ENCODE measurements at places on chromosomes 5 and 9. TPM values are rescaled to one million over a fixed set of nuclear protein-coding genes. Genes with fewer than 3 reads are reported as not detected.

The CATSPER3 gene
- not detected for total RNA-seq

The CBY3 gene
- 0.36 TPM for total RNA-seq

The AQP3 gene
- not detected for total RNA-seq

The MCTP1 gene
- total RNA-seq, result 18.5 TPM

The CDO1 gene
- 1.4 TPM for total RNA-seq

The UCK1 gene
- total RNA-seq, result 42.3 TPM

The SLC35A4 gene
- total RNA-seq, result 52.9 TPM

The DDX4 gene
- not detected for total RNA-seq

The TTC33 gene
- 16.7 TPM for total RNA-seq

The PPP2R2B gene
- 1.3 TPM for total RNA-seq

The CNTRL gene
- 11.7 TPM for total RNA-seq

The ANKRD55 gene
- not detected for total RNA-seq

The ARRDC3 gene
- 32.0 TPM for total RNA-seq

The AJM1 gene
- total RNA-seq, result 0.36 TPM

The CLK4 gene
- total RNA-seq, result 22.9 TPM

The PLAC8L1 gene
- total RNA-seq, result 0.73 TPM

The CCL28 gene
- 37.8 TPM for total RNA-seq

The FYB1 gene
- total RNA-seq, result 2.7 TPM

The WNT8A gene
- total RNA-seq, result not detected

The RAPGEF6 gene
- 22.4 TPM for total RNA-seq

The ACSL6 gene
- under 0.01 TPM for total RNA-seq

The IFNA10 gene
- total RNA-seq, result not detected

The KIAA1958 gene
- total RNA-seq, result 1.7 TPM

The DBH gene
- total RNA-seq, result not detected

The ZDHHC11B gene
- 2.9 TPM for total RNA-seq

The FBLL1 gene
- total RNA-seq, result 3.4 TPM

The WNK2 gene
- total RNA-seq, result 1.1 TPM

The DBN1 gene
- total RNA-seq, result 32.0 TPM

The SLC34A3 gene
- total RNA-seq, result not detected

The UBE2D2 gene
- total RNA-seq, result 62.9 TPM

The GPR151 gene
- not detected for total RNA-seq

The NIPAL4 gene
- not detected for total RNA-seq

The HSD17B3 gene
- 0.46 TPM for total RNA-seq

The SNCB gene
- 0.67 TPM for total RNA-seq

The DOCK2 gene
- total RNA-seq, result 0.69 TPM

The ROPN1L gene
- total RNA-seq, result 0.67 TPM

The TAL2 gene
- not detected for total RNA-seq

The TXNDC8 gene
- not detected for total RNA-seq

The PCDHB5 gene
- total RNA-seq, result 0.15 TPM

Measured in melanocyte of skin (primary cell).